ENCODE measurements at places on chromosomes 7 and 10.

- DNase-seq, result no peak
Observed at GRCh38 chr7:51518646-51519045, 202.0 kb upstream of the COBL start.

DNA sequence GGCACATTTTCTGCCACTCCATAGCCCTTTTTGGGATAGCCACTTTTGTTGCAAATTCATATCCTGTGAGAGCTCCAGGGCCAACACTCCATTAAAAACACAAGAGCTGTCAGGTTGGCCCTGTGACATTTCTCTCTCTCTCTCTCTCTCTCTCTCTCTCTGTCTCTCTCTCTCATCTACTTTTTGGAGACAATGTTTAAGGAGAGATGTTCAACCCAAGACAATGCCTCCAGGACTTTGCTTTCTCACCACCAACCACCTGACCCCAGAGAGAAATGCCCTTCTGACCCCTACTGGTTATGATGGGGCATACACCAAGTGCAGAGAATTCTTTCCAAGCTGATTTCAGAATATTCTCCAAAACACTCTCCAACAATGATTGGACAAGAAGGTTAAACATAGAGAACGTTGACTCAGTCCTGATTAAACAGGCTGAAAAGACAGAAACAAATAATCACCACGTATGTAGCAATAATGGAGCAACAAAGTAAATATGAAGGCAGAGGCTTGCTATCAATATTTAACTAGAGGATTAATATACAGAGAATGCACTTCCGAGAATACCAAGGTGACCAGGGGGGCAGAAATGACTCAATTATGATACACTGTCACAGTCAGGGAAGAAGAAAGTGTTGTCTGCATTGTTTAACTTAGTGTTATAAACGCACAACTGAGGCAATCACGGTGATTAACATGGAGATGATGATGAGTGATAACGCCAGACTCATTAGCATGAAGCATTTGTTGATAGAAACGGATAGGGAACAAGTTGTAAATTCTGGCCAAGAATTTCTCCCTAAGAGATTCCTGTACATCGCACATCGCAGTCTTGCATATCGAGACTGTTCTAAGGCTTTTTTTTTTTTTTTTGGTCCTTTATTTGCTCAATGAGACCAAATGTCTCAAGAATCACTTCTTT, 178.5 kb downstream of the NRP1 start:
- peak; percentile 50 for DNase-seq

- DNase-seq, result no peak
Observed at GRCh38 chr7:116164552-116165306, 45.6 kb upstream of the TES start.

DNA sequence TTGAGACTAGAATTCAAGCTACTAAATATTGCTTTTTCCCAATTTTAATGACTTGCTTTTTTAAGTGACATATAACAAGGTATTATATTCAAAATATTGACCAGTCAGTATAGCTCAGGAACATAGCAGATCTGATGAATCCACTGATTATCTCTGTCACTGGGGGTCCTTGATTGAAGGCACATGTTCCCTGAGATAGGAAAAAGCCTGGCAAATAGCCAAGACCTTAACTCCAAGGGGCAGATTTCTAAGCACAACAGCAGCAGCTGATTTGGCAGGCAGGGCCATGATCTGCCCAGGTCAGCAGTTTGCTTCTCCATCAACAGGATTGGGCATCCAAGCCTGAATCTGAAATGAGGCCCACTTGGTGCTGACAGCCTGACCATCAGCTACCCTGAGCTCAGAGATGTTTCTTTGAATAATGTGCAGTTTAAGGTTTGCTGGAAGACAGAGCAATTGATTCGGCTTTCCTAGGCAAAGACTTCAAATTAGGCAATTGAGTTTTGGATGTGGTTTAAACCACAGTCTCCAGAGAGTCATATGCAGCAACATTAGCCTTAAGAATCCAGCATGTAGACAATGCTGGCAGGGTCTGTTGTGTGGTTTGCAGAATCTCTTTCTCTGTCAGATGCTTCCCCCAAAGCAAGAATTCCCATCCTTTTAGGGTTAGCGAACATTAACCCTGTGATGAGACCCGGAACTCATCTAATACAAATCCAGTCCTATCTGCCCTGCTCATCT, 352.6 kb downstream of the ADRA2A start:
- no peak for DNase-seq

GRCh38 chr7:51629206-51629605, 312.6 kb upstream of the COBL start:
- no peak for DNase-seq

DNA sequence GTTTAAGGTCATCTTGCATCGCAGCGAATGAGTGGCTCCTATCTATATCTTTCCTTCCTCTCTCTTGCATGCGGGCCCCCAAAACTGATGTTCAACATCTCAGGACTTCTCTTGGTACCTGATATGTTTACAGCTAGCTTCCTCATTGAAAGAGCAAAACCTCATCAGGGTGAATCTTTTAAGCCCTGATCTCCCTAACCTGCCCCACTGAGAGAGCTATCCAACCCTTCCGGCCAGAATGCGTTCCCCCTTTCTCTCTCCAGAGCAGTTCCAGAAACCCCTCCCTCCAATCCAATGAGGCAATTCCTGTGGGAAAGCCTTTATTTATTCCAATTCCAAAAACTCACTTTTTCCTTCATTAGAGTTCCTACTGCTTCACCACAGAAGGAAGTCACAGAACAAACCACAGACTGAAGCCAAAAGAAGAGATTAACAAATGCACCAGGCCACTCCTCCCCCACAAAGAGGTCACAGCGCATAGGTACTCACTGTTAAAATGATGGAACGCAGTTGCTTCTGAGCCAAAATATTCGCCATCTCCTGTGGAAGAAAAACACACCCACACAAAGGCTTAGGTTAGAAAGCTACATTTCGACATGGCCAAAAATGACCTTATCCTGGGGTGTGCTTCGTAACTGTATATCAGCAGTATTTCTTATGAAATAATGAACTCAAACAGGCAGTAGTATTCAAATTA, 232.4 kb downstream of the ELMO1 start:
- DNase-seq, result no peak

DNA sequence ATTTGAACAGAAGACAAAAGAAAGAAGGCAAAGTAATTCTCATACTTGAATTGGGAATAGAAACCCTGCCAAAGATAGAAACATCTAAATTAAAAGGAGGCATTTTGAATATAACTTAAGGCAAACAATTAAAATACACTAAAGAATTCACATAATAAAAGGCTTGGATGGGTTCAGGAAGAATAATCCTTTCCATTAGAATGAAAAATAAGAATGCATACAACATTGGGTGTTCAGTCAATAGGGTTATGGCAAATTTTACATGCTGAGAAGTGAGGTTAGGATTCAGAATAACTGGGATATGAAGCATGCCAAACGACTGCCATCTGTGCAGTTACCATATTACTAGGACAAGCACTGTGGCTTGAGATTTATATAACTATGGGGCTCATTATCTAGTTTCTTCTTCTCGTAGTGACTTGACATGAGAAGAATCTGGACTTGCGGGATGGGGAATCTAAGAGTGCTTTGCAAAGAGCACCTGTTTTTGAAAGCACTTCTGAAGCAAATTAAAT, 326.5 kb downstream of the THSD7A start:
- no peak for DNase-seq

DNA sequence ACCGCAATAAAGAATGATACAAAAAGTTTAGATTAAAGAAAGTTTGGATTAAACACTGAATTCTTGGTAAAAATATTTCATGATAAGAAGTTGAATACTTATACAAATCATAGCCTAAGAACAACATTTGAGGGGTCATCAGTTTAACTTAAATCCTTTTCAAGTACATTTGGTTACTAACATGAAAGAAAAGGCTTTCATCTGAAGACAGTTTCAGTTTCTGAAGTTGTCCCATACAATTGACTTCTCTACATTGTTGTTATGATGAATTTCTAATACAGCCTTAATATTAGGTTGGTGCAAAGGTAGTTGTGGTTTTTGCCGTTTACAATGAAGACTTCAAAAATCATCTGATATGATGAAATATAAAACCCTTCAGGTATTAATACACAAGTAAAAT, 317.5 kb upstream of the MAGI2 start:
- DNase-seq, result no peak

DNA sequence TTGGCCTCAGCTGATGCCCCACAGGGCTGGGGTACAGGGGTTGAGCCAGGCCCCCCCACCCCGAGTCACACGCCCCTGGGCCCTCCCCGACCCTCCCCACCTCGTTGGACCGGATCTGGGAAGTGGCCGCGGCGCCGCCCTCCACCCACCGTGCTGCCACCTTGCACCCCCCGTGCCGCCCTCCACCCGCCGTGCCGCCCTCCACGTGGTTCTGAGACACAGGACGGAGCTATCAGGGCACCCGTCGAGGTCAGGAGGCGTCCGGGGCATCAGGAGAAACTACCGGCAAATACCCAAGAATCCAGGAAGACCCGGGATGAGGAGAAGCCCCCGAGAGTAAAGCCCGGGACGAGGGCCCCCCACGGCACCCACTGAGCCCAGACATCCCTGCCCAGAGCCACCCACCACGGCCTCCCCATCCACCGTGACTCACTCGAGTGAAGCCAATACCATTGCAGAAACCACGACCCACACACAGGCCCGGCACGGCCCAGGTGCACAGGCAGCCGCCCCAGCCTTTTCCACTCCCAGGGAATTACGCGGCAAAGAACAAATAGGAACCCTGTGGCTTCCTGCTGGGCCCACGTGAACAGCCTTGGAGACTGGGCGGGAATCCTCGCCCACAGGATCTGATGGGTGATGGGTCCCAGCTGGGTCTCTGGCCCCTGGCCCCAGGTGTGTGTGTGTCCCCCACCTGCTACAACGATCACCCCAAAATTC, 34.0 kb downstream of the ADAP1 start:
- DNase-seq, result no peak

GRCh38 chr7:145478541-145478940, 638.1 kb upstream of the CNTNAP2 start:
- no peak for DNase-seq

DNA sequence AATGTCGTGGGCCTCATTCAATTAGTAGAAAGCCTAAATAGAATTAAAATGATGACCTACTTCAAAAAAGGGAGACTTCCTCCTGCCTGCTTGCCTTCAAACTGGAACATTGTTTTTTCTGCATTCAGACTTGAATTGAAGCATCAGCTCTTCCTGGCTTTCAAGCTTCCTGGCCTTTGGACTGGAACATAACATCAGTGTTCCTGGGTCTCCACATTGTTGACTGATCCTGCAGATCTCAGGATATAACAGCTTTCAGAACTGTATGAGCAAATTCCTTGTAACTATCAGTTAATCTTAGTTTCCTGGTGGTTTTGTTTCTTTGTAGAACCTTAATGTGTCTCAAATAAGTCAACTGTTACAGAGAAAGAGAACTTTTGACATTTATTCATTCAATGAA, 18.6 kb downstream of the MAGI2 start:
- no peak for DNase-seq

DNA sequence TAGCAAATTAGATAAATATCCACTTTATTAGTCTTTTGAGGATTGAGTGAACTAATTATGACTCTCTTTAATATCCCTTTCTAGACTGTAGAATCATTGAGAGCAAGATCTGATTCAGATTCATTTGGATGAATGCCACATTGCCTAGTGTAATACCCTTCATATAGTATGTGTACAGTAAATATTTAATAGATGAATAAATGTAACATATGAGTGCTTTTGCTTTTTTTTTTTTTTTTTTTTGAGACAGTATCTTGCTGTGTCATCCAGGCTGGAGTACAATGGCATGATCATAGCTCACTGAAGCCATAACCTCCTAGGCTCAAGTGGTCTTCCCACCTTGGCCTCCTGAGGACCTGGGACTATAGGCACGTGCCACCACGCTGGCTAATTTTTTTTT, 14.8 kb downstream of the SAMD8 start:
- no peak for DNase-seq

DNA sequence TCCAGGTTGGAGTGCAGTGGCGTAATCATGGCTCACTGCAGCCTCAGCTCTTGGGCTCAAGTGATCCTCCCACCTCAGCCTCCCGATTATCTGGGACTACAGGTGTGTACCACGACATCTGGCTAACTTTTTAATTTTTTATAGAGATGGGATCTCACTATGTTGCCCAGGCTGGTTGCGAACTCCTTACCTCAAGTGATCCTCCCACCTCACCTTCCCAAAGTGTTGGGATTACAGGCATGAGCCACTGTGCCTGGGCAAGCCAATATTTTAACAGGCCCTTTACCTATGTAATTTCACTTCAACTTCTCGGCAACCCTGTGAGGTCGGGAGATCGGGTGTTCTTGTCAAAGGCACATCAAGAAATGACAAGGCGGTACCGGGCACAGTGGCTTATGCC, 146.3 kb downstream of the CUX1 start:
- no peak for DNase-seq

- no peak for DNase-seq
Observed at GRCh38 chr7:139647085-139647484, 123.6 kb downstream of the CLEC2L start.

GRCh38 chr10:2962194-2962593, 105.2 kb upstream of the PFKP start:
- DNase-seq, result no peak

DNA sequence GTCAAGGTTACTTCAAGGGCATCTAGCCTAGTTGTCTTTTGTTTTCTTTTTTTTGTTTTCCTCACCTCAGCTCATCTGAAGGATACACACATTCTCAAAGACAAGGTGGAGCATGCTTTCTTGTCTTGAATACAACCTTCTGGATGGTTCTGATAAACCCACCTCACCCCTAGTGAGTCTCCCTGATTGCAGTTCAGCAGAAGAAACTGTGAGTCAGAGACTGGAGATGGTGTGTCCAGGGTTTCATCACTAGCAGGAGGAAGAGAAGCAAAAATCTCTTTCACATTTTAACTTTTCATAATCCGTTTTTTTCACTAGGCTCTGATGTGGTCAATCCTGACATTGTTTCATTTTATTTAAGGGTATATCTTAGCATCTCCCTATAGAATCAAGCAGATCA, 143.0 kb upstream of the NRBF2 start:
- no peak for DNase-seq
